ENCODE measurements at places on chromosomes 2 and 18.

DNA sequence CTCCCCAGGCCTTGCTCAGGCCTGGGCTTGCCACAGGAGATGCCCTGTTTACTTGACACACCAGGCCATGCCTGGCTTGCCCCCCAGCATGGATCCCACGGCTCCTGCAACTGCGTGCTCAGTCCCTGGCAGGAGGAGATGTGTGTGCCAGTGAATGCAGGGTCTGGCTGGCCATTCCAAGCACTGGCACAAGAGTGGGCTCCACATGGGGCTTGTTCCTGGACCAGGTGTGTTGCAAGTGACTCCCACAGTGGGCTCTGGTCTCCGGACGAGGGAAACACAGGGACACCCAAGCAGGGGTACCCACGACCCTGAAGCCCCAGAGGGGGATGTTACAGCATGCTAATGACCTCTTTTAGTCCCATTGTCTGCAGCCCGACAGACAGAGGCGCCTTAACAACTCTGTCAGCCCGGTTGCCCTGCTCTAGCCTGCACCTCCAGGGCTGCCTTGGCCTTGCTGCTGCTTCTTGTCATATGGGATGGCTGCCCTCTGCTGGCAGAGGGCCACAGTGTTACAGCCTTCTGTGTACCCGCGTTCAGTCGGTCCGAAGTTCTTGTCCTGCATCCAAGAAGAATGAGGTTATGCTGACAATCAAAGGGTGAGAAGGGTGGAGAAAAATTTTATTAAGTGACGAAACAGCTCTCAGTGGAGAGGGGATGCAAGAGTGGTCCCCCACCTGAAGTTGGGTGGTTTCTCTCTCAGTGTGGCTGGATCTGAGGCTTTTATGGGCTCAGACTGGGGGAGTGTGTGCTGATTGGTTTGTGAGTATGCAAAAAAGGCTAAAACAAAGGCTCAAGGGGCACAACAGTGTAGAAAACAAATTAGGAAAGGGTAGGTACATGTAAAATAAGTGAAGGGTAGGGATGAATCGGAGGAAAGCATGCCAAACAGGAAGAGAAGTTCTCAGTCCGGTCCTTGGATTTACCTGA, 180.4 kb downstream of the MBD5 start:
- peak; percentile 37 for DNase-seq

DNA sequence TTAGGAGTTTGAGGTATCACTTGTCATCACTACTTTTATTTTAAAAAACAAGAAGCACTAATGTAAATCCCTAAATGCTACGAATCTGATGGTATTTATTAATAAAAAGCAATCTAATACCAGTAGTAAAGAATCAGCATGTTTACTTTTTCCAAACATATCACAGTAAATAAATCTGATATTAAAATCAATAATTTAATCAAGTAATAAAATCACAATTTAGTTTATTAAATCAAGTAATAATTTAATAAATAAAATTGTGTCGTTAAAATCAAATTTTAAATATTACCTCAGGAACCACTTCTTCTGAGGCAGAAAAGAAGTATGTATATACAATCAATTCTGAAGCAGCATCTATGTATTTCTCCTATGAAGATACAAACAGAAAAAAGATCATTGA, 18.0 kb downstream of the TMX3 start:
- DNase-seq = no peak

DNA sequence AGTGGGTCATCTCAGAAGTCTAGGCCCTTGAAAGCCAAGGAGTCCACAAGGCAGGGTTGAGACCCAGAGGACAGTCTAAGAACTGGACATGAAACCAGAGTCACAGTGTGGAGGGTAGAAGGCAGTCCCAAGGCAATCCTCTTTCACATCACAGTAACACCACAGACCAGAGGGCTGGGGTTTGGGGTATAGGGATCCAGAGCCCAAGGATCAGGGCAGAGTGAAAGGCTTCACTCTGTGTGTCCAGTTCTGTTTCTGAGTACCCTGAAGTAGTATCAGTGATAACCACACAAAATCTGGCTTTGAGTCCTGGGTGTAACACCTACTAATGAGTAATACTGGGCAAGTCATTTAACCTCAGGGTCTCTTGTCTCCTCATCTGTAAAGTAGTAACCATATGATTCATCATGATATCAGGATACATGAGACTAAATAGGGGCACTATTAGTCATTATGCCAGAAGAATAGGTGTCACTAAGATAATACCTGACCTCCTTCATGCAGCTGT, 91.0 kb downstream of the ICA1L start:
- no peak for DNase-seq

GRCh38 chr2:45191976-45192375, 182.7 kb upstream of the SIX2 start:
- no peak for DNase-seq

DNA sequence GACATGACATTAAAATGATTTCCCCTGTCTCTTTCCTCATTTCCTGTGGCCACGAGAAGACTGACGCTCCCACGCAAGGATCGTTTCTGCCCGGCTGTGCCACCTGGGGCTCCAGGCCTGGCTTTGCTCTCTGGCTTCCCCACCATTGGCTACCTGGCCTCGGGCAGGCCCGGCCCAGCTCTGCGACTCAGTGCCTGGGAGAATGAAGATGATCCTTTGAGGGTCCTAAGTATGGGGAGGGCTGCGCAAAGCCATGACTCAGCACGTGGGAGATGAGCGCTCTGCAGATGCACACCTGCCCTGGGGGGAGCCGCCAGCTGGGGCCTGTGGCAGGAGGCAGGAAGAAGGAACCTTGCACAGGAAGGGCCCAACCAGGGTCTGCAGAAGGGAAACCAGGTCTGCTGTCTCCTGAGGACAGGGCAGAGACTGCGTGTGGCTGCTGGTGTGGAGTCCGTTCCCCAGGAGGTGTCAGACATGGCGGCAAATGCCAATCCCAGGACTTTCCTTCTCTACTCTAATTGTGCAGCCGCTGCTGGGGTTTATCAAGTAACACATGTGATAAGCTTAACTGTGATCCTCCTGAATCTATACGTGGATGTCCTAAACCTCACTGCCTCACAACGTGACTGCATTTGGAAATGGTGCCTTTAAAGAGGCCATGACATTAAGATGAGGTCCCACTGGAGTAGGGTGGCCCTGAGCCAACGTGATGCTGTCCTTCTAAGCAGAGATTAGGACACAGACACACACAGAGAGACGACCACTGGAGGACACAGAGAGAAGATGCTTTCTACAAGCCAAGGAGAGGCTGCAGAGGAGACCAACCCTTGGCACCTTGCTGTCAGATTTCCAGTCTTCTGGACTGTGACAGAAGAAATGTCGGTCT, 32.9 kb downstream of the MBP start:
- DNase-seq = no peak

DNA sequence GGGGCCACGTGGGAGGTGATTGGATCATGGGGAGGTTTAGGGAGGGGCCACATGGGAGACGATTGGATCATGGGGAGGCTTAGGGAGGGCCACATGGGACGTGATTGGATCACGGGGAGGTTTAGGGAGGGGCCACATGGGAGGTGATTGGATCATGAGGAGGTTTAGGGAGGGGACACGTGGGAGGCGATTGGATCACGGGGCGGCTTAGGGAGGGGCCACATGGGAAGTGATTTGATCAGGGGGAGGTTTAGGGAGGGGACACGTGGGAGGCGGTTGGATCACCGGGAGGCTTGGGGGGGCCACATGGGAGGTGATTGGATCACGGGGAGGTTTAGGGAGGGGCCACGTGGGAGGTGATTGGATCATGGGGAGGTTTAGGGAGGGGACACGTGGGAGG, 22.5 kb upstream of the SALL3 start:
- peak; percentile 56 for DNase-seq

GRCh38 chr18:46449499-46449898, 207.5 kb downstream of the LOXHD1 start:
- no peak for DNase-seq

GRCh38 chr18:50721006-50721405, 98.8 kb downstream of the MRO start:
- no peak for DNase-seq

DNA sequence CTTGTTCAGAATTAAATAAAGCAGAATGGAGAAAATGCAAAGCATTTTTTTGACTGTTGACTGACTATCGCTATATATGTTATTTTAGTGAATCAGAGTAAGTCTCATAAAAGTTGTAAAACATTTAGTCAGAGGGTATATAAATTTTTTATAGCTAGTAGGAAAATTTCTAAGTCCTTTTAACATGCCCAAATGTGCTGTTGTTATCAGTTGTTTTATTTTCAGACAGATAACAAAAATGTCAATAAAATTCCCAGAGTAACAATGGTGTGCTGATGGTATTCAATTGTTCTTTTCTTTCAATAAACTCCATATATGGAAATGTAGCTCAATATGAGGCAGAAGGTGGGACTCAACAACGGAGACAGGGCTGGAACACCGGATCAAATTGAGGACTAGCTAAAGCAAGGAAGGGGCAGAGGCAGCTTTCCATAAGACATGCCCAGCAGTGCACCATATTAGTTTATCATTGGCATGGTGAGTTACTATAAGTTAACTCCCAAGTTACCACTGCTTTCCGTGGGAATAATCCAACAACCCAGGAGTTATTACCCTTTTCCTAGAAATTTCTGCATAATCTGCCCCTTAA, 26.6 kb downstream of the GULP1 start:
- no peak for DNase-seq

- no peak for DNase-seq
These were observed 90.3 kb downstream of the LRP2 start for GRCh38 chr2:169272010-169272409.

GRCh38 chr2:121860033-121860757, 104.7 kb downstream of the TSN start:
- no peak for DNase-seq

- no peak for DNase-seq
These were observed 14.1 kb upstream of the INO80C start for GRCh38 chr18:35511833-35512232.

DNA sequence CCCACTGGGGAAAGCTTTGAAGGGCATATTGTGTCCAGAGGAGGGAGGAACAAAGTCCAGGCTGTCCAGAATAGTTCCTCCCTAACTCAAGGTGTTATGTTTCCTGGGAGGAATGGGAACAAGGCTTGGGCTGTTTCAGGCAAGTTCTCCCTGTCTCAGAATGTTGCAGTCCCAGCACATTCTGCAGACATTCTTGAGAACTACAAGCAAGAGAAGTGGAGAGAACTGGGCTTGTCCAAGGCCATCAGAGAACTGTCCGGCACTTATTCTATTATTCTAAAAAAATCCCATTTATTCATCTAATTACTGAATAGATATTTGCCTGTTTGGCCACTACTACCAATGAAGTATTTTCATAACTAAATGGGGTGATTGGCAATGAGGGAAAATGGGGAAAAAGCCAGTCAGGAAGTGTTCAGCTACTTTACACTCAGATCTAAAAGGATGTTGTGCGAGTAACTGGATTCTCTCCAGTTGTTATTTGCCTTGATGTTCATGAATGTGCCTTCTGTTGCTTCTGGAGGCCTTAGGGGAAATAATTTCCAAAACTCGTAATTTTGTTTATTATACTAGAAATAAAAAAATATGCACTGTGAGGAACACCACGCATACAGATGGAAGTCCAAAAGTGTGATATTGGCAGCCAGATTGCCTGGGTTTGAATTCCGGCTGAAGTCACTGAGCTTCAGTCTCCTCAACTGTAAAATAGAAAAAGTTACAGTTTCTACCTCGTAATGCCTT, 300.1 kb upstream of the RND3 start:
- DNase-seq = peak; percentile 35

- DNase-seq = no peak
These were observed 36.5 kb upstream of the GLS start for GRCh38 chr2:190843890-190844699.

DNA sequence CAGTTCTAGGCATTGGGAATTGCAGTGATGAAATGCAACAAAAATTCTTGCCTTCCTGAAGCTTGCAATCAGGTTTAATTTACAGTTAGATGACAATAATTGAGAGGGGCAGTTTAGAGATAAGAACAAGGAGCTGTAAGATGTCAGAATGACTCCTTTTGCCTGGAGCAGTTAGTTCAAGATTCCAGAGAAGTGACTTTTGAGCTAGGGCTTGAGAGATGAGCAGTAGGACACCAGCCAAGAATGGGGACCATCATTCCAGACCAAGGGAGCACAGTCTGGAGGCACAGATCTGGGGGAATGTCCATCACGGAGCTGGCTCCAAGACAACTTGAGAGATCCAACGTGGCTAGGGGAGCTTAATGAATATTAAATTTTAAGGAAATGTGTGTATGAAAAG, 26.8 kb downstream of the CACNB4 start:
- DNase-seq = no peak

DNA sequence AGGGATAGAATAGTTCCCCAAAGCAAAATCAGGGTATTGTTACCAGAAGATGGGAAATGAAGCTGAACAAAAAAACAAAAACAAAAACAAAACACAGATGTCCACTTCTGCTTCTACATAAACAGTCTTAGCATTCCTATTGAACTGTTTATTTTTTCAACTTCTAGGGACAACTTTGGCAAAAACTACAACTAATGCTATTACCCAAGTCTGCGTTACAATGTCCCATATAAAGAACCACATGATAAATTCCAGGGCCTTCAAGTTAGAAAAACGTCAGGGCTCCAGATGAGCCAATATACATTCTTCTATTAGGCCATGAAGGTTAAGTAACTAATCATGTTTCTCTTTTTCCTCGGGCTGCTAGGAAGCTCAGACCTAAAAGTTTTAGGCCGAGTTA, 16.9 kb downstream of the PID1 start:
- no peak for DNase-seq
